ENCODE measurements at places on chromosomes 4 and X.
A peak's percentile ranks its signal among the peaks of the same experiment; 100 is the strongest.

GRCh38 chrX:17590892-17591740 is 146.2 kb upstream of the SCML1 start:
- peak; percentile 70 for DNase-seq

GRCh38 chr4:110904435-110905065 is 281.7 kb upstream of the PITX2 start:
- DNase-seq: peak; percentile 8

DNA sequence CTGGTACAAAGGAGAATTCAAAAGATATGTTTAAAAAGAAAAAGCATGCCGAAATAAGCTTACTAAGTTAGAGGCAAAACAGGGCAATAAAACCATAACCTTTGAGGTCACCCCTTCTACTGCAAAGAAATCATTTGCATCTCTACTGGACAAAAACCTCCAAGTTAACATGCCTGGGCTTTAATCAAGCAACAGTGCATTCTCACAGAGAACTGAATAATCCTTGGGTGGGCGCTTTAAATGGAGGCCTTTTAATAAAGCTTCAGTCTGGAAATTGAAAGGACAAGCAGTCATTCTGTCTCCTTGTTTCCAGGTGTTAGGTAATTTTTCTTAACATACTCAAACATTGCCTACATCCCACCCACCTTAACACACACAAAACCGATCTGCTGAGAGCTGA is 34.6 kb upstream of the SMS start:
- no peak for DNase-seq

DNA sequence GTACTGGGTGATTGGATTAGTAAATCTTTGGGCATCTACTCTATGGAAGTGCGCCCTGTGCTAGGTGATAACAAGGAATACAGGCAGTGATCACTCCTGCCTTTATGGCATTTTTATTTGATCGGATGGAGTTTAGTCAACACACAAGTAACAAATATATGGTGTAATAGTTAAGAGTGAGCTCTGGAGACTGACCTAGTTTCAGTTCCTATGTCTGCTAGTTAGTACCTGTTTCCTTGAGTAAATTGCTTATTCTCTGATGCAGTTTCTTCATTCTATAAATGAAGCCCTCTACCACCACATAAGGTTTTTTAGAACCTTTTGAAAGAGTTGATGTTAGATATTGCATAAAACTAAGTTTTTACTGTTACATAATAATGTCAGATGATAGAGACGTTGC is 134.6 kb downstream of the KDM6A start:
- no peak for DNase-seq

- no peak for DNase-seq
These were observed 168.5 kb upstream of the STK26 start for GRCh38 chrX:131854581-131854980.

GRCh38 chr4:184473499-184474262 is 669 bp downstream of the IRF2 start:
- DNase-seq: peak; percentile 34

DNA sequence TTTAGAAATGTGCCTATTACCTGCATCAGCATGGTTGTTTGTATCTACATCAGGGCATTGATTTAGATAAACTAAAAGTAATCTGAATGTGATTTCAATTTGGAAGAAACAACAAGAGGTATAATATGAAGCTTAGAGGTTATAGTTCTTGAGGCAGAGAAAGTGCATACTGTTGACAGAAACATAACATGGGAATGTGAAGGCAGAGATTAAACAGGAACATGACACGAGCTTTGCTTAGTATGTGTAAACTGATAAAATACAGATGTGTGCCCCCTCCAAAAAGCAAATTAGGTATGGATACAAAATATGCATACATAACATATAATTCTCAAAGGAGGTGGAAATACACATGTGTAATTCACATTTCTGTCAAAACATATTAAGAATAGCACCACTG is 1180.2 kb upstream of the ADGRL3 start:
- no peak for DNase-seq

GRCh38 chr4:156584100-156584499 is 387.5 kb downstream of the PDGFC start:
- no peak for DNase-seq

DNA sequence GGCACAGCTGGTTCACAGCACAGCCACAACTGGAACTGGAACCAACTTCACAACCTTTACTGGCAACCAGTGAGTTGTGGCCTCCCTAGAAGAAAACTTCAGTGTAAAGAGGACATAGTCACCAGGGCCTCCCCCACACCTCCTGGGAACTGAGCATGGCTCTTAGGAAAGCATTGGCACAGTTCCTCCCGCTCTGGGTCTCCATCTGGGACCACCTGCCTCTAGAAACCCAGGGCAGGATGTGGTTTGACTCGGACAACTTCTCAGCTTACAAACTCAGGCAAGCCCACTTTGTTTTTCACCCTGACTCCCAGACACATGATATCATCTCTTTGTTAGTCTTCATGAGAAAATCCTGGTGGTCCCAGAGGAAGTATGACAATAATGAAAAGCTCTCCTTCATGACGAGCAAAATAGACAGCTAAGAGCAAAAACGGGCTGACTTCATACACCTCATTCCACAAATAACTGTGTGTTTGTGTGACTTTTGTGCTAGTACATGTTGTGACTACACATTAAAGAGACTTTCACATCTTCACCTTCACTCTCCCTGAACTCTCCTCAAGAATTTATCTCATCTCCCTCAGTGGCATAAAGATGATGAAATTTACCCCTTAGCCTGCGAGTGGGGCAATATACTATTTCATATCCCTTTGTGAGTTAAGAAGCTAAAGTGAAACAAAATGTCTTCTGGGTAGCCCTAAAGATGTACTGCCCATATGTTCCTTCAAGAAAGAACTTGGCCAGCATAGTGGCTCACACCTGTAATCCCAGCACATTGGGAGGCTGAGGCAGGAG is 75.4 kb downstream of the SH3KBP1 start:
- DNase-seq: peak; percentile 2

- DNase-seq: no peak
These were observed 316.0 kb downstream of the CCSER1 start for GRCh38 chr4:90443231-90443630.

GRCh38 chr4:67593741-67594175 is 35.2 kb downstream of the STAP1 start:
- DNase-seq: no peak

DNA sequence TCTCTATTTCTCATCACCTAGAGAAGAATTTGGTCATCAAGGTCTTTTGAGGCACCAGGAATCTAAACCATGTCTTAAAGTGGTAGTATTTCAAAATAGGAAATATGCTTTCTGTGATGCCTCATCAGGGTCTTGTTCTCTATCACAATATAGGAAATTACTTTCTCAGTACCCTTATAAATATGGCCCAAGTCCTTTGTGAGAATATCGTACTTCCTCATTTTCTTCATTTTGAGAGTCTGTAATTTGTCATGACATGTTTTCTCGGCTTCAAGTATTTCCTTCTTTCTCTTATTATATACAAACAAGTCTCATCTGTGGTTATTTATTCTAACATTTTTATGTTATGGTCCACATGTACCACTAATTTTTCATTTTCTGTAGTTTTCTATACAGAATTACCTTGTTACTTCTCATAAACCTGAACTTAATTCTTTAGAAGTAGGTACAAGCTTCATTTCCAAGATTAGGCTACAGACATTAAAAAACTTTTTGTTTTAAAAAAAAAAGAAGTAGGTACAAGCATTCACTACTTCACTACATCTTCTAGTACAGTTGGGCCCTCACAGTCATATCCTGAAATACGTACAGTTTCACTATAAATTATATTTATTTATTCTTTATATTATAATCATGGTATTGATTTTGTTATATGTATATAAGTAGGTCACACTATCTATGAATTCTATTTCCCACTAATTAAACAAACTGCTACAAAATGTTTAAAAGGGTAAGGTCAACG is 54.4 kb downstream of the KLHL13 start:
- DNase-seq: no peak

DNA sequence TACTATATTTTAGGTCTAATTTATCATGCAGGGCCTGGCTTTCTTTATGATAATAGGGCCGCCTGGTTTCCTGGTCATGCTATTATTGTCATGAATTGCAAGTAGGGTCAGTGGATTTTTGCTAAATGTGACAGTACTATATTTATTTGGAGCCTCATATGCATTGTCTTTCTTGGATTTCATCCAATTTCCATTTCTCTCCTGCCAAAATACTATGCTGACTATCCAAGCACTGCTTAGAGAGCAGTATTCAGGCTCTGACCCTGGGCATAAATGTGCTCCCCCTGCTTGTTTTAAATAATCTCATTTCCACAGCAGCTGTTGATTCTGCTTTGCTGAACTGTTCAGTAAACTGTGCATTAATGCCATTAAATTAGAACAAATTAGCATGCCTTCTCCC is 269.3 kb downstream of the GPM6A start:
- peak; percentile 1 for DNase-seq

DNA sequence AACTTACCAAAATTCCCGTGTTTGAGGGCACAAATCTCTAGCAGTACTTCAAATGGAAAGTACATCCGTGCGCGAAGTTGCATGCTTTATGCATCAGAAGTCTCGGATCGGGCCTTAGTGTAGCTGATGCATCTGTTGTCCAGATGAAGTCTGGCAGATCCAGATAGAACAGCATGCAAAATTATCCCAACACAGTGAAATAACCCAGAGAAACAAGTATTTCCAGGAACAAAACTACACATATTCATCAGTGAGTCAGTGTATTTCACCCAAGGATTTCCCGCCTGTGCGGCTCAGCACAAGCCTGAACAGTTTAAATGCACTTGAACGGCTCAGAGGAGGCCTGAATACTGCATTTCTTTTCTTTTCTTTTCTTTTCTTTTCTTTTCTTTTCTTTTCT is 27.4 kb upstream of the CLDN24 start:
- DNase-seq: peak; percentile 83

DNA sequence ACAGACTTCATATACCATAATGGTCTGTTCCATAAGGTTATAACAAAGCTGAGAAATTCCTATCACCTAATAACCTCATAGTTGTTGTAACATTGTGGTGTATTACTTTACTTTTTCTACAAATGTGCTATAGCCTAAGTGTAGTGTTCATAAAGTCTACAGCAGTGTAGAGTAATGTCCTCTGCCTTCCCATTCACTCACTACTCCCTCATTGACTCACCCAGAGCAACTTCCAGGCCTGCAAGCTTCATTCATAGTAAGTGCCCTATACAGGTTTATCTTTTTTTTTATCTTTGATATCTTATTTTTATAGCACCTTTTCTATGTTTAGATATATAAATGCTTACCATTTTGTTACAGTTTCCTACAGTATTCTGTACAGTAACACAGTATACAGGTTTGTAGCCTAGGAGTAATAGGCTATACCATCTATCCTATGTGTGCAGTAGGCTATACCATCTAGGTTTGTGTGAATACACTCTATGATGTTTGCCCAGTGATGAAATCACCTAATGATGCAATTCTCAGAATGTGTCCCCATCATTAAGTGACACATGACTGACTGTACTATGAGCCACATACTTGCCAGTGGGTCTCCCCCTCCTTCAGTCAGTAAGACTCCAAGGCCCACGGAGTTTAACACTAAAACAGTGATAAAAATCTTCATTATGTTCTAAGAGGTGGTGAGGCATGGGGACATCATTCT is 299.9 kb downstream of the UNC5C start:
- no peak for DNase-seq

DNA sequence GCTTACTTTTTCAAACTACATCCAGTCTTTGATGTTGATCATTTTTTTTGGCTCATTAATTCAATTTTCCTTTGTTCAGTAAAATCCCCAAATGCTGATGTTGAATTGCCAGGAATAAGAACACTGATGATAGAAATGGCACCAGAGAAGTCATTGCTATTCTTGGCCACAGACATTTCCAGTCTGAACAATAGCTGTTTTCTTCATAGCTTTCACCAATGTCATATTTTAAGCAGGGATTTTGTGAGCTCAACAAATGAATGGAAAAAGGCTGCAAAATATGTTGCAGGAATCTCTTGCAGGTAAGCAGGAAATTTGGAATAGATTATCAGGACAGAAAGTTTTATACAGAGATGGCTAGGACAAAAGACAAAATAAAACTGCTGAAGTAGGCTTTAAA is 40.5 kb upstream of the GLRB start:
- DNase-seq: no peak

DNA sequence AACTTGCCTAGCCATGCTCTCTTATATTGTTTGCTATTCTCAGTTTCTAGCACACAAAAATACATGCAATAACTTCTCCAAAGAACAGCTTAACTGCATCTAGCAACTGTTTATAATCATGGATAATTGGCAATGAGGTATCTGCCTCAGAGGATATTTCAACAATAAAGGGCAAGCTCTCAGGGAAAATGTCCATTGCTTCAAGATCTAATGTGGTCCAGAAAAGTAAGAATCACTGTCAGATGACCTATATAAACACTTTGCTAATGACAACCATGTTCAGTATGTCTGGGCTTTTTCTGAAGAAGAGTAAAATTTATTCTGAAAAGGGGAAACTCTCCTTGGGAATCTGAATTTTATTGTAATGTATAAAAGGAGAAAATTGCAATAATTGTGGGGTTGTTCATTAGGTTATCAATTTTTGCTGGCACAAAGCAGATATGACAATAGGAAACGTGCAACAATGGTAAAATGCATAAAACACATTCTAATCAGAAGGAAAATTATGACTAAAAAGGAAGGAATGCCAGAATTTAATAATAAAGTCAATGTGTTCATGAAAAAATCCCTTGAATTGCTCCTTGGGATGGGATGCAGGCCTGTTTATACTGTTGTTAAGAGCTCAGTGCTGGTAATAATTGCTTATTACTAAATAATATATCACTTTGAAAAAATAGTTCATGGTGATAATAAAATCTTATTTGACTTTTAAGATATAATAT is 90.3 kb downstream of the ANTXR2 start:
- DNase-seq: peak; percentile 7

Measured in EL (cell line).